ENCODE measurements at places on chromosomes 6 and 20.

GRCh38 chr6:15901141-15902115 lies 227.5 kb upstream of the MYLIP start:
- DNase-seq = no peak

DNA sequence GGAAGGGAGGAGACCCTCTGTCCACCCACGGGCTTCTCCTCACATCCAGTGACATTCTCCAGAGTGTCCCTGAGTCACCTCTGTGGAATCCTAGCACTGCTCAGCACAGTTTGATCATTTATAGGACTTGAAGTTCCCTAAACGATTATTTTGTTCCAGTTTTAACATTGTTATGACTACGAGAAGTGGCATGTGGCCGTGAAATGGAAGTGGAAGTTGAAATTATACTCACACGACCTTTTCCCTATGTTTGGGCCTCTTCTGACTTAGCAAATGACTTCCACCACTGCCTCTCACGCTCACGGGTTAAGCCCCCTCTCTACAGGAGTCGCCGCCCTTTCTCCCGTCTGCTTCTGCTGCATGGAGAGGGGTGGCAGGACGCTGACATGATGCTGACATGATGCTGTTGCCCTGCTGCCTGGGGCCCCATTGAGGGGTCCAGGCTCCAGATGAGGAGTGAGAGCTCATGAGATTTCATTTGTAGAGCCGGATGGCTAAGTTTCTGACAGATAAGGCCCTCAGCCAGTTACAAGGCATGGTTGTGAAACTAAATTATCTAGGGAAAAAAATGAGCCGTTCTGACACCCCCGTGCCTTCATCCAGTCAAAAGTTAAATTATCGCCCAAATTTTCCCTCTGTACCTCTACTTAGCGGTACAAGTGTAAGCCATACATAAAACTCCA lies 153.6 kb upstream of the UST start:
- no peak for DNase-seq

DNA sequence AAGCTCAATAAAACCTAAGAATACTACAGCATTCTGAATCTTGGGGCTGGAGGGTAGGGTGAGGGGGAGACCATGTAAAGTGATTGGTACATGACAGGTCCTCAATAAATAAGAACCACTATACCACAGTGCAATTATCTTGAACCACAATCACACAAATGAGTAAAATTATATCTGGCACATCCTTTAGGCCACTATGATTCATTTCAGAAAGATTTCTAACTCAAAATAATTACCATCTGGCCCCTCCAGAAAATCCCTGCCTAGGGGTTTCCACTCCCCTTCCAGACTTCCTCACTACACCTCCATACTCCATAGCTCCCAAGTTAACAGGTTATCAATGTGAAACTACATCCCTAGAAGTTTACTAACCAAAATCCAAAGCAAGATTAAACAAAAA lies 19.7 kb downstream of the AKIRIN2 start:
- DNase-seq = no peak

GRCh38 chr6:33755070-33755869 lies 8.6 kb upstream of the IP6K3 start:
- DNase-seq = no peak

- no peak for DNase-seq
Observed at GRCh38 chr6:168919470-168920179, 334.0 kb downstream of the THBS2 start.

DNA sequence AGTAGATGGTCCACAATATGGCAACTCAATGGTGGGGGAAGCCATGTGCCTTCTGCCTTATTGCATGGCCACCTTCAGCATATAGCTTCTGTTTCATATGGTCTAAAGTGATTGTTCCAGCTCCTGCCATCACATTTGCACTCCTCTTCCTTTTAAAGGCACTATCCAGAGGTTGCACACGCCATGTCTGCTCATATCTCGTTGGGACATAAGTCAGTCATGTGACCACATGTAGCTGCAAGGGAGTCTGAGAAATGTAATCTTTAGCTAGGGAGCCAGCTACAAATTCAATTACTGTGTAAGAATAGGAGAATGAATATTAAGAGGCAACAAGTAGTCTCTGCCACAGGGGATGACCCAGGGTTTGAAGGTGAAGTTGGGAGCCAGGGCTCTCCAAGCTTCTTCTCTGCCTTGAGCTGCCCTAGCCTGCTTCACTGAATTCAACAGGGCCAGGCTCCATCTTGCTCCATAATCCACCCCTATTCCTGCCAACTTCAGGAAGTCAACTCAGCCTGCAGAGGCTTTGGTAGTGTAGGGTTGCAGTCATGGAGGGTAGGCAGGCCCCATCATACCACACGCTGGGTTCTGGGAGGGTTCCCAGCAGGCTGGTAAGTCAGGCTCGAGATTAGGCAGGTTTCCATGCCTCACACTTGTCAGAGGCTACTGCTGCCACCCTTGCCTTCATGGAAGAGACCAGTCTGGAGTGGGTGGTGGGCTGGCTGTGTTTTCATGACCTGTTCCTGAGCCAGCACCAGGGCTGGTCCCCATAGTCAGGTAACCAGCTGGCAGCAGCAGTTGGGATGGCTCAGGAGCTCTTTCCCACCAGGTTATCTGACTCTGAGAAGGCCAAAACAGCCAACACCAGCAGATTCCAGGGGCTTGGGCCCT lies 56.7 kb upstream of the SAYSD1 start:
- DNase-seq = no peak

- DNase-seq = no peak
Observed at GRCh38 chr20:38727607-38728190, 3.4 kb downstream of the SLC32A1 start.

- no peak for DNase-seq
Observed at GRCh38 chr6:166617359-166617758, 9.7 kb downstream of the RPS6KA2 start.

DNA sequence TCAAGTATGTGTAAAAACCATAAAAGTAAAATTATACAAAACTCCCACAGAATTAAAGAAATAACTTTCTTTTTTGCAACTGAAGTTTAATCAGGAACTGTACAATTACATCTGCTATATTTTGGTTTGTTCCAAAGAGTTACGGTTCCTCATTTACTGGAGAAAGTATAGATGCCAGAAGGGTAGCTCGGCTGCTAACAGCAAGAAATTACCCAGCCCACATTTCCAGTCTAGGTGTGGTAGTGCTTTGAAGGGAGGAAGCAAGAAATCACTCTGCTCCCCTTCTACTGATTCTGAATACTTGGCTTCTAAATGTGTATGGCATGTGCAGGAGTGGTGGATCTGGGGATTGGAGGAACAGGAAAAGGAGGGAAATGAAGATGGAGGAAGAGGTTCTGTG lies 441.3 kb downstream of the CDC5L start:
- DNase-seq = no peak

DNA sequence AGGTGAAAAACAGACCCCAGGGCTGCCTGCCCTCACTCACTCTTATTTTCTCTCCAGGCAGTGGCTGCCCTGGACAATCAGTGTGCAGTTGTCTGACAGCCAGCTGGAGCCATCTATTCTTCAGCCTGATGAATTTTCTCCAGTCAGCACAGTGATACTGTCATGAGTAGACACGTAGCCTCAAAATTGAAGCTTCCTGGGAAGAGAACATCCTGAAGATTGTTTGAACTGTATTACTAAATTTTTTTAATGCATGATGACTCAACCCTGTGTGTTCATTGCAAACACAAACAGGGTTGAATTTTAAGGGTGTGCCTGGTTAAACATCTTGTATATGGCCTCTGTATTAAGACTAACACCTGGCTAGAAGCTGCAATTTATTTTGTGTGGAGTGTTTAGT lies 49.8 kb upstream of the STXBP5 start:
- DNase-seq = no peak

DNA sequence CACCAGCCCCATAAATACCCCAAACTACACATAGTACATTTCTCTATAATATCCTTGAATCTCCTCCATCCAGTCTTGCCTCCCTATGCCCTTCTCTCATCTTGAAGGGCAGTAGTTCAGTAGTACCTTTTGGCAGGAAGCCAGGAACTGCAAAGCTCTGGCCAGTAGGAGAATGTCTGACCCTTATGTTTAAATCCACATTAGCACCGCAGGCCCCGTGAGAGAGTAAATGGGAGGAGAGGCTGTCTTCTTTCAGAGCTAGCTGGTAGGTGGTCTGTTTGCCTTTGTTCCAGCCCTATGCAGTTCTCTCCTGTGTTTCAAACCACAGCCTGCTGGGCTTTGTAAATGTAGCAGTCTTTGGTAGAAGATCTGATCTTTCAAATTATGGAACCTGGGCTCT lies 690.7 kb downstream of the DOK5 start:
- no peak for DNase-seq

DNA sequence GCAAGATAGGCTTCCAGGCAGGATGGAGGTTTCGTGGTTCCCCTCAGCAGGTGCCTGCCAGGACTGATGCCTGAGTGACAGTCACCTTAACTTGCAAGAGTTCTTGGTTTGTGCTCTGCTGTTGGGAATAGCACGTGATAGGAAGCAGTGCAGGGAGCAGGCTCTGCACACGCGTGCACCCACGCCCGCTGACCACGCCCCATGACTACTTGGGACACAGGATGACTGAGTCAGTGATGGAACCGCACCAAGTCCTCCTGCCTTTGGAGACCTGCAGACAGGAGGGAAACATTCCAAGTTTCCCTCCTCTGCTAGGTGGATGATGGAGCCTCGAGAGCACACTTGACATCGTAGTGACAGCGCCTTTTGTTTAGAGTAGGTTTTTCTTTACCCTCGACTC lies 164.2 kb downstream of the DTNBP1 start:
- DNase-seq = no peak

GRCh38 chr6:29759457-29759856 lies 36.2 kb downstream of the HLA-F start:
- DNase-seq = no peak

- DNase-seq = no peak
Observed at GRCh38 chr20:63937596-63937995, 18.6 kb downstream of the UCKL1 start.

DNA sequence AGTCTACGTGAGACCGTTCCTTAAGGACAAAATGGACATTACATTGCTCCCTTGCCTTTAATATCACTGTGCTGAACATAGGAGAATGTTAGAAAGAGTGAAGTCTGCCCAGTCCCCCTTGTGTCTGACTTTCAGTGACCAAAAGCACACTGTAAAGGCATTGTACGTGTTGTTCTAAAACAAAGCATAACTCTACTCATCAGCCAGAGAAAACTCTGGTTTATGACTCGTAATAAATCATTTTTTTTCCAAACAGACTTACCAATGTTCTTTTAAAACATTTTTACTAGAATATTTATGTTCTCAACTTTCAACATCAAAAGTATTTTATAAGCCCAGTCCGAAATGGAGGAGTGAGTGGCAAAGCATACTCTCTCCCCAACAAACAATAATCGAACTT lies 262.5 kb downstream of the GJA1 start:
- DNase-seq = no peak

GRCh38 chr6:2843138-2843740 lies 1.6 kb upstream of the SERPINB1 start:
- no peak for DNase-seq

- no peak for DNase-seq
Observed at GRCh38 chr20:61753316-61753942, 312.3 kb downstream of the TAF4 start.

- no peak for DNase-seq
Observed at GRCh38 chr20:37867289-37868195, 35.4 kb upstream of the VSTM2L start.

DNA sequence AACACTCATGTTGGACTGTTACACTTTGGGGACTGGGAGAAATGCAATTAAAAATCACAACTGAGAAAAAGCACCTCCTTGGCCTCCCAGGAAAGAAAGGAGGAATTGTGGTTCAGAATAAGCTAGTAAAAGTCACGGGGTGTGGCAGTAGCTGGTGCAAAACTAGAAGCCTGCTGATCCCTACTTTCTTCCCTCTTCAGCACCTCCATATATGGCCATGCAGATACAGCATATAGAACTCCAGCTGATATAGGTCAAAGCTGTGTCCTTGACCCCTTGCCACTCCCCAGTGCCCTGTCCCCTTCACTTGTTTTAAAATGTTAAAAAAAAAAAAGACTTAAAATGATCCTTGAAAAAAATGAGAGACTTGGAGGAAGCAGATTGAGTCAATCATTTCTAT lies 5.5 kb upstream of the FLRT3 start:
- no peak for DNase-seq

GRCh38 chr6:42367353-42368011 lies 84.2 kb downstream of the TRERF1 start:
- no peak for DNase-seq

GRCh38 chr20:22616551-22616950 lies 32.2 kb upstream of the FOXA2 start:
- no peak for DNase-seq

- DNase-seq = no peak
Observed at GRCh38 chr6:3745566-3746118, 5.9 kb downstream of the PXDC1 start.

GRCh38 chr6:49733680-49734079 lies 10.5 kb downstream of the CRISP3 start:
- no peak for DNase-seq

DNA sequence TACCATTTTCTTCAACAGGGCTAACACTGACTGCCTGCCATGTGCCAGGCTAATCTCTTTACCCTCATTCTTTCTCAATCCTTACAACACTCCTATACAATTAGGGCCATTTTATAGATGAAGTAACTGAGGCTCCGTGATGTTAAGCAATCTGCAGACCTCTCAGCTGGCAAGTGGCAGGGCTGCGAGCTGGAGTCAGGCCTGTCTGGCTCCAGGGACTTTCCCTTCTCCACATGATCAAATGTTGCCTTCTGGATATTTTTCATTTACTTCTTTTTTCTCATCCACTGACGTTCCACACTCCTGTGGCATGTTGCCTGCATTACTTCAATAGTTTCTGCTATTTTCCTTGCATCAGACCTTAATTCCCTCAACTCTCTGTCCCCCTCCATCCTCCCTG lies 55.2 kb upstream of the TAGAP start:
- DNase-seq = no peak

- no peak for DNase-seq
Observed at GRCh38 chr20:6697228-6697972, 70.1 kb upstream of the BMP2 start.

DNA sequence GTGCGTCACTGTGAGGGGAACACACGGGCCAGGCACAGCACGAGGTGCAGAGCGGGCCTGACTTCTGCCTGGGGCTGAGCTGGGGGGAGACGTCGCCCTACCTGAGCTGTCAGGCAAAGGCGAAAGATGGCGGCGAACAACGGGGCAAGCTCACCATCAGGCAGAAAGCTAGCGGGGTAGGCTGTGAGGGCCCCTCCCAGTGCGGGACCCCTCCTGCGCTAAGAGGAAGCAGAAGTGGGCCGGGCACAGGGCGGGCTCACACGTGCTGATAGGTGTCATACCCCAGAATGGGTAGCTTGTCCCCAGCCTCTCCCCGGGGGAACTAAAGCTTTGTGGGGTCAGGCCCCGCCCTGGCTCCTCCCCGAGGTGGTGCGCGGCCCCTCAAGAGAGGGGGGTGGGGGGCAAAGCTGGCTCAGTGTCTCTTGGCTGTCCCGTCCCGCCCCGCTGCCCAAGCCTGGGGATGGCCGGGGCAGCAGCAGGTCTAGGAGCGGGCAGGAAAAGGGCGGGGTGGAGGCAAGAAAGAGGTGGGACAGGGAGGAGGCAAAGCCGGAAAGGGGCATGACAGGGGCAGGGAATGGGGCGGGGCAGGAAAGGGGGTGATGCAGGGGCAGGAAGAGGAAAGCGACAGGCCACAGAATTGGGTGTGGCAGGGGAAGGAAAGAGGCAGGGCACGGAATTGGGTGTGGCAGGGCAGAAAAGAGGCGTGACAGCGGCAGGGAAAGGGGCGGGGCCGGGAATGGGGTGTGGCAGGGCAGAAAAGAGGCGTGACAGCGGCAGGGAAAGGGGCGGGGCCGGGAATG lies 14.7 kb downstream of the UCKL1 start:
- DNase-seq = no peak

Data from Panc1 (cell line).